ENCODE measurements at places on chromosomes 3 and 15. TPM values are rescaled to one million over a fixed set of nuclear protein-coding genes. Genes with fewer than 3 reads are reported as not detected.

DNA sequence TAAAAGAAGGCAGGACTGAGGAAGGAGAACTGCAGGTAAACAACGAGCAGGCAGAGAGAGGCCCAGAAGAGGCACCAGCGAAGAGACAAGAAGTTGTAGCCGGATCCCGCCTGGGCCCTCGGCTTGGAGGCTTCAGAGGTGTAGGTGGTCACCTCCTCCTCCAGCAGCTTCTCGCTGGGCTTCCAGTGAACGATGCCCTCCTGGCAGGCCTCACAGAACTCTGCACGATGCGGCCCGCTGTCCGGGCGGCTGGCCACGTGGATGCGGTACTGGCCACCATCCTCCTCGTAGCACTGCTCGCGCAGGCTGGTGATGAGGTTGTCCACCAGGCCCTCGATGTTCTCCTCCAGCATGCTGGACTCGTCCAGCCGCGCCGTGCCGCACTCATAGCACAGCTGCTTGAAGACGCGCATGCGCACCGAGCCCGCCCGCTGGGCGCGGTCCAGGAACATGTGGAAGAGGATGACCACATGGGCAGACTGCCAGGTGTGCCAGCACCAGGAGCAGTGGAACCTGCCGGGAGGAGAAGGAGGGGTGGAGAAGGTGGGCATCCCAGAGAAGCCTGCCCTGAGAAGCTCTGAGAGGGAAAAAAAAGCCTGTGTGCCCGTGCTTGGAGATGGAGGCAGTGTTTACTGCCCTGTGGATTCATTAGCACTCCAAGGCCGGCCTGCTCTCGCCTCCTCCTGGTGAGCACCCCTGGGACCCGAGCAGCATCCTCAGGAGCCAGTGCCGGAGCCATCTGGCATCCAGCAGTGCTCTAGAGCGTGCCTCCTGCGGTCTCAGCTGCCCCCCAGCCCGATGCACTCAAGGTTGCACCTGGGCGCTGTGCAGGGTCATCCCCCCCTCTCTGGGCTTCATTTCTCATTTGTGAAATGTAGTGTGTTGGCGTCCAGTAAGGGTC, 3.6 kb downstream of the RTP2 start:
- H3K27ac ChIP-seq: no peak overlapping the region
- no peaks in the 10 kb centered on the region for H3K4me1 ChIP-seq
- DNase-seq: no peak
- no peaks in the 10 kb centered on the region for H3K36me3 ChIP-seq
- no peak overlapping the region for H3K4me3 ChIP-seq

DNA sequence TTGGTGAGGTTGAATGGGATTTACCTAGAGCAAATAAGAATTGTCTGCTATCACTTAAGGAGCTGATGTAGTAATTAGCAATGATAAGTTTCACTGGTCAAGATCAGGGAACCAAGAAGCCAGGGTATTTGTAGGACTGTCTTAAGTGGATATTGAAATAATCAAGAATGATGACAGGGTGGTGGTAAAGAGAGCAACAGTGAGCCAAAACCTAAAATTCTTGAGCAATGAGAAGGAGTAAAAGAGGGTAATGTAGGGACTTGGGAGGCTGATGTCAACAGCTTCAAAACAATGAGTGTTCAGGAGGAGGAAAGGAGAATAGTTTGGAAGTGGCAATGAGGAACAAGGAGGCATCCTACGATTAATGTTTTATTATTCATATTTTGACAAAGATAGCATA, 31.5 kb upstream of the SLC2A2 start:
- DNase-seq: no peak
- H3K27me3 ChIP-seq: no peaks in the 10 kb centered on the region
- H3K36me3 ChIP-seq: no peaks in the 10 kb centered on the region
- no peak overlapping the region for H3K4me3 ChIP-seq
- H3K27ac ChIP-seq: no peak overlapping the region
- H3K4me1 ChIP-seq: no peaks in the 10 kb centered on the region

GRCh38 chr3:34582055-34582454, 783.6 kb downstream of the PDCD6IP start:
- no peaks in the 10 kb centered on the region for H3K36me3 ChIP-seq
- DNase-seq: no peak
- no peak overlapping the region for H3K27ac ChIP-seq
- H3K4me3 ChIP-seq: no peak overlapping the region
- no peaks in the 10 kb centered on the region for H3K4me1 ChIP-seq

Gene FBXW12
- total RNA-seq: not detected

Gene CD86
- 0.69 TPM for total RNA-seq

Gene CTXN2
- not detected for total RNA-seq

Gene SLC6A20
- total RNA-seq: not detected

Gene CHST14
- 4.6 TPM for total RNA-seq

All from CD4-positive, alpha-beta T cell (primary cell).